ENCODE measurements at places on chromosomes 1 and 21.

DNA sequence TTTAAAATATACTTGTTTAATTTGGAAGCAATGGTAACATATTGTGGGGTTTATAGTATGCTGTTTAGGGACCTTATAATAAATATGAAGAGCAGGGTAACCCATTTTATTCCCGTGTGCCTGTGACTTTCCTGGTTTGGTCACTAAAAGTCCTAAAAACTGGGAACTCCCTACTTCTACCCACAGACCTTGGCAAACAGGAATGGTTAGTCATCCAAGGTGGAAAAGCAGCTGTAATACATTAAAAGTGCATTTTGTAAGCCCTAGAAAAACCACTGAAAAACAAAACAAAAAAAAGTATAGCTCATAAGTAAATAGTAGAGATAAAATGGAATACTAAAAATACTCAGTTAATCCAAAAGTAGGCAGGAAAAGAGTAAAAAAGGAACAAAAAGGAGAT lies 538.9 kb downstream of the LMO4 start:
- no peak for DNase-seq

DNA sequence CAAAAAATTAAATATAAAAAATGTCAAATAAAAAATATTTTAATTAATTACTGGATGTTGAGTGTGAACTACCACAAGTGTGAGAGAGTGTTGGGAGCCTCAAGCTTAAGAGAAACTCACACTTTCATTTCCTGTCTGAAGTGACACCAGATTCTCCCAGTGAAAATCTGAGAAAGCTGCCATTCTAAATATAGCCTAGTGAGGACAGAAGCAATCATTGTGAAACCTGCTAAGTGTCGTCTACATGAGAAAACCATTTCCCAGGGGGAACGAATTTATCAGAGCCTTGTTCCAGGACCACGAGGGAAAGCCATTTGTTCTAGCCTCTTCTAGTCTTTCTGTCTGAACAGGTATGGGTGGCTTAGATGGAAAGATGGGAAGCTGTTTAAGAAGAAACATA lies 329.3 kb upstream of the PRMT6 start:
- no peak for DNase-seq

DNA sequence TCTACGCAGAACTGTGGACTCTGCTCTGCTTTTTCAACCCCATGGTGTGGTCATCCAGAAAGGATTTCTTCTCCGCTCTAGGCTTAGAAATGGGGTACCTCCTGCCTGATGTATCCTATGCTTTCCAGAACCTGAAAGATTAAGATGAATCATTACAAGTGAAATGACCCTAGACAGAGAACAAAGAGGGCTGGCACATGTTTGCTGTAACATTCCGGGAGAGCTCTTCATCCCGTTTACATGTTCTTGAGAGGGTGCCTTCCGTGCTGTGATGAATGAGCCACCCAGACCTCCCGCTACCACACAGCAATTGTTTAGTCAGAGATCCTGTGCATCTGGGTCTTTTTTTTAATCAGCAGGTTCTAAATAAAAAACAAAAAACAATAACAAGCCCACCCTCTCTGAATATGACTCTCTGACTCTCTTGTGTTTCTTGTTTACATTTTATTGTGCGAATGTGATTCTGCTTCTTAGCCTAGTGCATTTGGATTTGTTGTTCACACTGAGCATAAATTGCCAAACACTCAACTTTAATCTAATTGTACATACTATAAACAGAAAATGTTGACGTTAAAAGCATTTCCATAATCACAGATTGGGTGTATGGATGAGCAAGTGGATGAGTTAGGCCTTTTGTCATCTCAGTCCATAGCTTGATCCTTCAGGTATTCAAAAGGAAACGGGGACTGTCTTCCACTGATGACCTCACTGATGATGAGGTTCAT lies 87.1 kb downstream of the GPR88 start:
- DNase-seq, result no peak

GRCh38 chr1:192529031-192529755 lies 46.4 kb upstream of the RGS1 start:
- DNase-seq, result no peak

GRCh38 chr1:21251773-21252471 lies 38.3 kb downstream of the ECE1 start:
- DNase-seq, result no peak

DNA sequence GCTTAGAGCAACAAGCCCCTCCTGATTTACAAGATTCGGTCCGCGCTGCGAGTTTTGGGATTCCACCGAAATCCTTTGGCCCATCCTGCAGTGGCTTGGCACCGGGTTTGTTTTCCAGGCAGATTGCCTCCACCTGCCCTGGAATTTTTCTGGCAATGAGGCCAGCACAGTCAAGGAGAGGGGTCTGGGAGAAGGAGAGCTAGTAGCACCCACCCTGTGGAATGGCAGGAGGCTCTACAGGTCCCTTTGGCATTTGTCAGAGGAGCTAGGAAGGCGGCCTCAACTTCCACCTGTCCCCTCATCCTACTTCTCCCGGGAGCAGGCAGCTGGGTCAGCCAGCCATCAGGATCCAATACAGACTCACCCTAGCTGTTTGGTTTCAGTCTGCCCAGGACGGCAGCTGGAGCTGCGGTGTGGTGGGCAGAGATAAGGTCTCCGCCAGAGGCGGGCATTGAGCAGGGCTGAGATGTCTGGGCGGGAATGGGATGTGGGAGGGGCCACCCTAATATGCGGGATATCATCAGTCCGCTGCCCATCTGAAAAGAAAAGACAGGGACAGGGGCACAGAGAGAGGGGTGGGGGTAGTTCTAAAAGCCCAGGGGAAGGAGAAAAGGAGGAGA lies 37.8 kb upstream of the PRELP start:
- DNase-seq, result no peak

GRCh38 chr1:238951809-238952208 lies 434.6 kb upstream of the CHRM3 start:
- DNase-seq, result no peak

Measured in activated CD8-positive, alpha-beta memory T cell treated with anti-CD3 and anti-CD28 coated beads for 1 hour (primary cell).